ENCODE measurements at places on chromosomes 12 and 14.

- no peak for DNase-seq
These were observed 151.7 kb downstream of the RPAP3 start for GRCh38 chr12:47554046-47554653.

DNA sequence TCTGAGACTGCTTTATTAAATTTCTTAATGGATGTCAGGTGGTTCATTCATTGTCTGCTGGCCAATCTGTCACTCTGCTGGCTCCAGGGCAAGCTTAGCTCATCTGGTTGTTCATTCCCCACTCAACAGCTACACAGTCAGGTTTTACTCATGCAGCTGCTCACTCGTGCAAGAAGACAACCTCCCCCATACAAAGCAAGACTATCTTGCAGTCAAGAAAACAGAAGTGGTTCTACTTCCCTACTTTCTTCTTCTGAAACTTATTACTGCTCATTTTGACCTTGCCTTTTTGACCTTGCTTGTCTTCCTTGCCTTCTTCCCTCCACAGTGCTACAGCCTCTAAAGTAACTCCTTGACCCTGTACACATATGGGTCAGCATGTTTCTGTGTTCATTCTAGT is 277.9 kb downstream of the SSPN start:
- DNase-seq, result no peak

- DNase-seq, result no peak
These were observed 92.4 kb downstream of the SAMD4A start for GRCh38 chr14:54659365-54659764.

- DNase-seq, result no peak
These were observed 58.6 kb downstream of the KCNA5 start for GRCh38 chr12:5102261-5102789.

DNA sequence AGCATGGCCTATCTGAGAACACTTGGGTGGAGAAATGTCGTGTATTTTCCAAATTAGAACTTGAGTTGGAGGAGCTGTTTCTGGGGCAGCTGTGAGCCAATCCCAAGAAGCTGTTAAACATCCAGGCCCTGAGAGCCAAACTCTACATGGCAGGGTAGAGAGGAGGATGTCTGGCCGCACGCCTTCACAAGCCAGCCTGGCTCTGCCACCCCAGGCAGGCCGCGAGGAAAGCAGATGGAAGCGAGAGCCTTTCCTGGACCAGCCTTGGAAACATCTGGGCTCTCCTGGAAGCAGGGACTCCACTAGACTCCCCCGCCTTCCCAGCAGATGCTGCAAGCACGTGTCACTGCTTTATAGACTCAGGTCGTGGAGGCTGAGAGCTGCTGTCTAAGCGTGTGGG is 312.8 kb upstream of the FKBP4 start:
- no peak for DNase-seq

GRCh38 chr12:46522071-46522470 is 149.5 kb upstream of the SLC38A2 start:
- no peak for DNase-seq

- DNase-seq, result no peak
These were observed 74.4 kb upstream of the MAP1LC3B2 start for GRCh38 chr12:116484807-116485206.

DNA sequence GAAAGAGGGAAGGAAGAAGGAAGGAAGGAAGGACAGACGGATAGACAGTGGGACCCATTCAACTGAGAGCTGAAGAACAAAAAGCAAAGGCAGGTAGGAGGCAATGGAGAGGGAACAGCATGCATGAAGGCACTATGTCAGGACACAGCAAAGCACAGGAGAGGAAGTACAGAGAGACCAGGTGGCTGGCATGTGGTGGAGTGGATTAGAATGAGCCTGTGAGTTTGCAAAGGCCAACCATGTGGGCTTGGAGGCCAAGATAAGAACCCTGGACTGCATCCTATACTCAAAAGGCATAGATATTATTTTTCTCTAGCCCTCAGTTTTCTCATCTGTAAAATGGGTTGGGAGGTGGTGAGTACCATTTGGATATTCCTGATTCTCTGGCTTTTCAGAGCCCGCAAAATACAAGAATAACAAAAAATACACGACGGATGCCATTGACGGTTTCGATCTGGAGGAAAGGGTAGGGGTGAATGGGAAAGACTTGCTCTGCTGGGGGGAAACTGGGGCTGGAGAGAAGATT is 102.9 kb downstream of the WSCD2 start:
- DNase-seq, result no peak

DNA sequence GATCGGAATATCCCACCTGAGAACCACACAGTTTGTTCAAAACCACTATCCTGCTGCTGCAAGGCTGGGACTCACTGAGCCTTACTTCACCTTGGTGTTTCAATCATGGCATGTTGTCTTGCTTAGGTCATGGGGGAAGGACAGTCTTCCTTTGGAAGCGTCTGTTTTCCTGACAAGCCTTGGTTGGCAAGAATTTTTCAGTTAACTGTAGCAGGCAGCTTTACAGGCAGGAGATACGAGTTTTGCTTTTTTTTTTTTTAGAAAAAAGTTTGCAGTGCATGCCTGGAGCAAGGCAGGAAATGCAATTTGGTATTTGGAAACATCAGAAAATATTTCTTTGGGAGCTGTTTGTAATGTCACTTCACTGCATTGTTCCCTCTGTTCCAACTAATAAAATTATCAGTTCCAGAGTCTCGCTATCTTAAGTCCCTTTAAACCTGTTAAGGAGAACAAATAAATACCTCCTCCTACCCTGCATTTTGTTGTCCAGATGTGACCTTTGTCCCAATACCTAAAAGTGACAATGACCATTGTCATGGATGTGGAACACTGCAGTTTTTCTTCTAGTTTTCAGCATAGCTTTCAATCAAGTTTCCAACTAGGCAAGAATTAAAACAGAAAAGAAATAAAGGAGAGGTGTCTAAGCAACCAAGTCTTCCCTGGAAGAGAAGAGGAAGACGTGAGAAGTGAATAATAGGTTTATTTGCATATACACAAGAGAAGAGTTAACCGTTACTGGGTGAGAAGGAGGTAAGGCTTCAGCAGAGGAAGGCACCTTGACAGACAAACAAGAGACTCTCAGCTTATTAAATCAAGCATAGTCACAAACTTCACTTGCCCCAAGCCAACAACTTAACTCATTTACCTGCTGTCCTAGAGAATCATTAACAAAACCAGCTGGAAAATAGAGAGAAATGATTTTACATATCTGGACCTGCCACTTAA is 71.4 kb upstream of the ACTN1 start:
- DNase-seq, result no peak

DNA sequence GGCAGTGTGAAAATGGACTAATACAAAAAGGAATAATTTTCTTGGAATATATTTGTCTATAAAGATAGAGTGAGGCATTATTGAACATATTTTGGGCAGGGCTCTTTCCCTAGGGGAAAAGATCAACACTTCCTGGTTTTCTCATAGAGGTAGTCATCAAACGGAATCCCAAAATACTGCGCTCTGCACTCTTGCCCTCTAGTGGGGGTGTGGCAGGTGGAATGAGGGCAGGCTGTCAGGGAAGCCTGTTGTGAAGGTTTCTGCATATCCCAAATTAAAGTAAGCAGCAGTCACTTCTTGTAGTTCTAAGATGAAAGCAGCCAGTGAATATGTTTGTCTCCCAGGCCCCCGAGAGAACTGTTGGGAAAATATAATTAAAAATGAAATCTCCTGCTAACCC is 666.8 kb upstream of the TMEM132C start:
- DNase-seq, result no peak

DNA sequence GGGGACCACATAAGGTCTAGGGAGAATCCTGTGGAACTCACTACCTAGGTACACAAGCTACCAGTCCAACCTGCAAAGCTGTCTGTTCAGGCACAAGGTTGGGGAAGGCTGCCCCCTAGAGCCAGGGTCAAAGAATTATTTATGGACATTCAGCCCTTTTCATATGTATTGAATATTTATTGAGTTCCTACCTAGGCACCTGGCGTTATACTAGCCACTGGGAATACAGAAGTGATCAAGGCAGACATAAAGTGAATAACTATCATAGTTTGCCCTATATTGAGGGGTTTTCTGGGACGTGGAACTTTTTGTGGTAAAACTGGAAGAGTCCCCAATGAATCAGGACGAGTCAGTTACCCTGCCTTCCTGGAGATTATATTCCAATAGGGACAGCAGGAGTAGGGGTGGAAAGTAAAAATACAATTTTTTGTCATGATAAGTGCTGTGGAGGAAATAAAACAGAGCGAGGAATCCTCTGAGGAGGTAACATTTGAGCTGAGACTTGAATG is 5.8 kb upstream of the SLC48A1 start:
- DNase-seq, result no peak

DNA sequence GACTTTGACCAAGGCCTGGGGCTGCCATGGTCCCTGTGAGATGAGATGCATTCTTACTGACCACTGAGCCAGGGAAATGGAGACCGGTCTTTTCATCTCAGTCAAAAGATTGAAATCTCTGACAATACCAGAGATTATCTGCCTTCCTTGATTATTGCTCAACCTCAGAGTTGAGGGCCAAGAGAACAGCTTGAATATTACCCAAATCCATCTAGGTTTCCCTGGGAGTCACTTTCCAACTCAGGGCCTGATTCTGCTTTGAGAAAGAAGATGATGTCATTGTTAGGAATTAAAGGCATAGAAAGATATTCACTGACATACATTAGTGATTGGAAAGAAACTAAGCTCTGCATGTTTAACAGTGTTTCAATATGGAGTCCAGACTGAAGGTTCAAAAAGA is 515.9 kb upstream of the TBX3 start:
- DNase-seq, result no peak

- no peak for DNase-seq
These were observed 42.1 kb upstream of the TUNAR start for GRCh38 chr14:95834496-95834895.

DNA sequence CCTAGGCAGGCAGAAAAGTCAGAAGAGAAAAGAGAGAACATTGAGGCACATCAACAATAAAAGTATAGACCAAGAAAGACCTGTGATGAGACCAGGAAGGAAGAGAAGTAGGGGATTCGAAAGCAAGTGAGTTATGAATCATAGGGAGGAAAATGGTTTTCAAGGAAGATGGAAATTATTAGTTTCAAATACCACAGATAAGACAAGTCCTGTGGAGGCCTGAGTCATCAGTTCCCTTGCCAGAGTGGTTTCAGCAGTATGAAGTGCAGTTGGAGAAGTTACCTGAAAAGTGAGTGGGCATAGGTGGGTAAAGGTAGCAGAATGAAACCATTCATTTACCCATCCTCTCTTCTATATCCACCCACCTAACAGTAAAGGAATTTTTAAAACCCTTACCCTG is 25.2 kb upstream of the TSPAN8 start:
- no peak for DNase-seq

- DNase-seq, result no peak
These were observed 33.0 kb upstream of the BICDL1 start for GRCh38 chr12:119956047-119956446.

DNA sequence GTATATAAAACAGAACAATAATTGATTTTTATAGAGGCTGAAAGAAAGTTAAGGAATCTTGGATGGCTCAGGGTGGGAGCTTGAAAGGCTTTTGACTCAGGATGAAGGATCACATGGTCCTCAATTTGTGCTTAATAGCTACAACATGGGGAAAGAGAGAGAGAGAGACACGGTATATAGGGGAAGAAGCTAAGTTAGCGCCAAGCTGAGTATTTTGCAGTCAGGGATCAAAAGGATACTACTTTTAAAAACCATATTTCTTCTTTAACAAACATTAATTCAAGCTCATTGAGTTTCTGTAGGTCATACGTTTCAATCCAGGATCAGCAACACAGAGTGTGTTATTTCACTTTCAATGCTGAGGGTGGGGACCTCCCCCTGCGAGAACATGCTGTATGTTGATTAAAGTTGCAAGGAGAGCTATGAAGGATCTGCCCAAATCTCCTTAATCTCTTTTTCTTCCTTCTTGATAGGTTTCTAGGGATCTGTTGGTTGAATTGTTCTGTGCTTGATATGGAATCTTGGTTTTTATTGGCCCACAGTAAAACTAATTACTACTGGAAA is 133.1 kb upstream of the NUDT4 start:
- no peak for DNase-seq

DNA sequence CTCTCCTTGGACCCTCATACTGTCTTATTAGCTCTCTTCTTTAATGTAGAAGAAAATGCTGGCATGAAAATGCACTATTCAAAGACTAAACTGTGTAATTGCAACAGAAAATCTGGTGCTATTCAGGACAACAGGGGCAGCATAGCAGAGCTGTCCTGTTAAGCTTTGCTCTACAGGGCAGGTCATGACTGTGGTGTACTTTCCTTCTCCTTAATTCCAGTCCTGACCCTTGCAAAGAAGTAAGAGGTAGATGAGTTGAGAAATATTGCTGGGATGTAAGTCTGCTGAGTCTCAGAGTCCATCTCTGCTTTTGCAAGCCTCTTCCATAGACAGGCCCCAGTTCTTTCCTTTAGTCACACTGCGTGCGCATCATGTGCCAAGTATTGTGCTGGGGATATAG is 52.6 kb upstream of the STK38L start:
- no peak for DNase-seq

DNA sequence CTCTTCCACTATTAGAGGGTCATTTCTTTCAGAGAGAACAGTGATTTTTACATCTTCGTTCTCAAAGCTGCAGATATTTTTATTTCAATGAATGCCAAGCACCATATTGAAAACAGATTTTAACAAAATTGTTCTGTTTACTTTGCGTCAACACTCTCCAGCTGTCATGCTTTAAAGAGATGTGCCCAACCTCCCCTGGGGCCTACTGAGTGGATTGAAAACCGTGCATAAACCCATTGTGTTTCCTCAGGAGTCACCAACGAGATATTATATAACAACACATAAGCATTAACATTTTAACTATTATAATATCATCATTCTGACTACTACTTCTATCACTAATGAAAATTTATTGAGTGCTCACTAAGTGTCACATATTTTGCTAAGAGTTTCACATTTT is 81.6 kb downstream of the MYF5 start:
- no peak for DNase-seq

DNA sequence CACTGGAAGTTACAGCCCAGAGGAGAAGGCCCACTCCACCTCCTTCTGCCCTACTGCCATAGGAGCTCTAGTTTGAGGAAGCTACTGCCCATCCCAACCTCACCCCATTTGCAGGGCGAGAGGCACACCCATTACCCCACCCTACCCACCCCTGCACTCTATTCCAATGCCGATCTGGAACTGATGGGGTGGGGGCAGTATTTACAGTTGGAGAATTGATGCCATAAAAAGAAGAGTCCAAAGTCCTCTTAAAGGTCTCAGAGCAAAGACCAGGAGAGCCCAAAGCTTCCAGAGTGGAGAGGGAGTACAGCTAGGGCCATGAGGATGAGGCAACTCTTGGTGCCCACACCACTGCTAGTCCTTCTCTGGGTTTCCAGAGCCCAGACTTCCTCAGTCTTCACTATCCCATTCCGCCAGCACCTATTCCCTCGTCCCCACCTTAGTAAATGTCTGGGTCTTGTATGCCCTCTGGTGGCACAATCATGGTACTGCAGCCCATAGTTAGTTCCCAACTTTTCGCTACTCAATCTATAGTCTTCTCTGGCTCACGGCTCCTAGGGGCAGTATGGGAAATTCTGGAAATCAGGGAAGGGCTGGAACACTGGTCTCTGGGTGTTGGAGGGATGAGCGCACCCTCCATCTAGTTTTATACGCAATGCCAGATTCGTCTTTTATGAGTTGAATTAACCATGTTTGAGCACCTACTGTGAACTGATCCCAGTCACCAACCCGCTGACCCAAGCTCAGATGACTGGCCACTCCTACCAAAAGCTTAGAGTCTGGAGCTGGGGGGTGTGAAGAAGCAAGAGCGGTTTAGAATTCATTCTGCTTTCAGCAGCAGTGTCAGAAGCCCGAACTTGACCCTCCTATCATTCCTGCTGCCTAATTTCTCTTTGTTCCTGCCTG is 6.9 kb upstream of the ADCY6 start:
- peak; percentile 49 for DNase-seq
